ENCODE measurements at places on chromosomes 5 and 9. TPM values are rescaled to one million over a fixed set of nuclear protein-coding genes. Genes with fewer than 3 reads are reported as not detected.

GRCh38 chr9:90767523-90768100 lies 34.0 kb upstream of the SYK start:
- no peak for DNase-seq

- peak; percentile 47 for DNase-seq
These were observed 215.5 kb downstream of the PDZD2 start for GRCh38 chr5:31854181-31855133.

DNA sequence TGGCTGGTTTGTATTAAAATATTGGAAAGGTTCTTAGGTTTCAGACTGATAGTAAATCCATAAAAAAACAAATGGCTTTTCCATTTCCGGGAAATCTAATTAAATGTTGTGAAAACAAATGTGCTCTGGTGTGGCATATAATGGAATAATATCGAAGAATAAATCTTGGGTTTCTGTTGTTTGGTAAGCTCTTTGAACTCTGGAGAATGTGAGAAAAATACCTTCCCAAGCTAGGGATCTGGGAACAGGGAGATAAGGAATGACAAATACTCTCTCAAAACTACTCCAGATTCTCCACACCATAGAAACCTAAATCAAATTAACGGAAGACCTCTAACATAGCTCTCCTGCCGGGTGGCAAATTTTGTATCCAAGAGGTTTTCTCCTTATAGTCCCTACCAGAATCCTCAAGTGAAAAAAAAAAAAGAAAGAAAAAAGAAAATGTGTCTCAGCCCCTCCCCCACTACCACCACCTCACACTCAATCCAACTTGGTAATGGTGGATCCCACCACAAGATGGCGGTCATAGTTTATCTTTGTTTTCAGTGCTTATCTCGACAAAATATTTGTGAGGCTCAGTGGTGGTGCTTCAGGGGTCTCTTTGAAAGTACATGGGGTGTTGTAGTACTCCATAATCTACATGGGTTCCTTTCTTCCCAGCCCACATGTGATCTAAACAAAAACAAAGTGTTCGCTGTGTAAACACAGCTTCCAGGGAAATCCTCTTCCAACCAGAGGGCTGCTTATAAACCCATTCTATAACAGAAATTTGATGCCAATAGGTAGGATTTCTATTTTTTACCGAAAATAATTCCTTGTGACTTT lies 54.5 kb upstream of the FST start:
- DNase-seq = no peak

EQTN gene
- polyA plus RNA-seq = not detected

WDR38 gene
- 0.15 TPM for polyA plus RNA-seq

All from heart left ventricle (tissue), 16 donors.